Activated B cell treated with CpG ODN at 0.5 μM for 24 hours (primary cell): ENCODE measurements at places on chromosomes 2 and 18.

GRCh38 chr2:19461504-19462255, 103.3 kb upstream of the OSR1 start:
- DNase-seq = no peak

- no peak for DNase-seq
Measured at GRCh38 chr18:63974991-63975390, 5.1 kb downstream of the SERPINB8 start.

DNA sequence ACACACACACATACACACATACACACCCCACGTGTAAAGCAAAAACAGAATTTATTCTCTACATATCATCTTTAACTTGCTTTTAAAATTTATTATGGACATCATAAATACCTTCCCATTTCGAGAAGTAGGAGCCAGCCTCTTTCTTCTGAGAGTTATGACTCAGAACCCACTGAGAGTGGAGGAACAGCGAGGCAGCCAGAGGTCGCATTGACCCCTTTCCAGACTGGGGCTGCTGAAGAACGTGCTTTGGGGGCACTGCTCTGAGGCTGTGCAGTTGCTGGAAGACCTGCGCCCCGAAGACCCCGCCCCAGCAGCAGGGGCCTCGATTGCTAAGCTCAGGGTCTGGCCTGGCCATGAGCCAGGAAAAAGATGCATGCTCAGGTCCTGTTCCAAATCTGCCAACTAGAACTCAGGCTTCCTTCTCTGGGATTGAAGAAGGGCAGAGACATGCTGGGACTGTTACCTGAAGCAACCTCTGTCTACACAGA, 133.8 kb upstream of the TWIST2 start:
- DNase-seq = no peak

- no peak for DNase-seq
Measured at GRCh38 chr2:136134126-136134525, 16.2 kb upstream of the CXCR4 start.

DNA sequence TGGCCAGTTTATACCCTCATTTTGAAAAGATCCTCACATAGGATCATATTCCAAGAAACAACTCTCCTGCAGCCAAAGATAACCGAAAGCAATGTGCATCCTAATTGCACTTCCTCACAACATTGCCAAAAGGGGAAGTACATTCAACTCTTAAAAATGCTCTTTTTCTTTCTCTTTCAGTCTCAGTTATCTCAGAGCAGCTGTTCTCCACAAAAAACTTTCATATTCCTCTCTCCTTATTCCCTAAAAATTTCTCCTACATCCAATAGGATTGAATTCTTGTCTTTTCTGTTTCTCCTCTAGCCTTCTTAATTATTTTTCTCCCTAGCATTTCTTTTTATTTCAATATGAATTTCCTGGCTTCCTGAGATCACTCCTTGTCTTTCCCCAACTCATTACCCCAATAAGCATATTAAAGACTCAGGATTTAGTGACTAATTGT, 7.4 kb upstream of the VRK2 start:
- no peak for DNase-seq

GRCh38 chr2:190927301-190927700, 46.7 kb downstream of the GLS start:
- DNase-seq = no peak

DNA sequence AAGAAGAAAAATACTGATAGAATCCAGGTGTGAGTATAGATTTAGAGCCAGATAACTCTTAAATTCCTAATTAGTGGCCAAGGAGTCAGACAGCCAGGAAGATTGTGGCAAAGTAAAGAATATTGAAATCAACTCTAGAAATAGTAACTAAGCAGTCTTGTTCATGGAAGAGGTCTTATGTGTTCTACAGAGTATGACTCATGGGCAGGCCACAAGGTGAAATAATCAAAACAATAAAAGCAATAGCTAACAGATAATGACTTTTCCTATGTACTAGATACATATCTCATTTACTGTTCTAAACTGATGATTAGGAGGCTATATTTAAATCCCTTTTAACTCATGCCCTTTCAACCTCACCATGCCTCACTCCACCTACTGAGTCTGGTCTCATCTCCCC, 227.4 kb upstream of the COL3A1 start:
- no peak for DNase-seq
